ENCODE measurements at places on chromosomes 11 and 22.
A peak's percentile ranks its signal among the peaks of the same experiment; 100 is the strongest.

DNA sequence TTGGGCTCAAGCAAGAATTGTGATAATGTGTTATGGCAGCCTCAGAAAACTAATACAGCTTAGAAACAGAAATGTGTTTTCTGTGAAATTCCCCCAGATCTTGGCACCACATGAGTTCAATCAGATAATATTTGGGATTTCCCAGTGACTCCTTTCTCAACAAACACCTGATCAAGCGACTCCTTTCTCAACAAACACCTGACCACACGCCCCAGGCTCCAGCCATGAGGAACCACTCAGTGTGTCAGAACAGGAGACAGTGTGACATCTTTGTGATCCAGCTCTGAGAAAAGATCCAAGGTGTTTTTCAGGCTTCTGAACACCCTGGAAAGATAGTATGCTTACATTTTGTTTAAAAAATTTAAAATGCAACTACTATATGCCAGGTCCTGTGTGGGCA, 1.9 kb upstream of the UVRAG start:
- no peak for DNase-seq

- DNase-seq: no peak
These were observed 142.7 kb downstream of the WNT7B start for GRCh38 chr22:45834241-45834640.

GRCh38 chr11:15555161-15555560, 440.4 kb downstream of the INSC start:
- no peak for DNase-seq

DNA sequence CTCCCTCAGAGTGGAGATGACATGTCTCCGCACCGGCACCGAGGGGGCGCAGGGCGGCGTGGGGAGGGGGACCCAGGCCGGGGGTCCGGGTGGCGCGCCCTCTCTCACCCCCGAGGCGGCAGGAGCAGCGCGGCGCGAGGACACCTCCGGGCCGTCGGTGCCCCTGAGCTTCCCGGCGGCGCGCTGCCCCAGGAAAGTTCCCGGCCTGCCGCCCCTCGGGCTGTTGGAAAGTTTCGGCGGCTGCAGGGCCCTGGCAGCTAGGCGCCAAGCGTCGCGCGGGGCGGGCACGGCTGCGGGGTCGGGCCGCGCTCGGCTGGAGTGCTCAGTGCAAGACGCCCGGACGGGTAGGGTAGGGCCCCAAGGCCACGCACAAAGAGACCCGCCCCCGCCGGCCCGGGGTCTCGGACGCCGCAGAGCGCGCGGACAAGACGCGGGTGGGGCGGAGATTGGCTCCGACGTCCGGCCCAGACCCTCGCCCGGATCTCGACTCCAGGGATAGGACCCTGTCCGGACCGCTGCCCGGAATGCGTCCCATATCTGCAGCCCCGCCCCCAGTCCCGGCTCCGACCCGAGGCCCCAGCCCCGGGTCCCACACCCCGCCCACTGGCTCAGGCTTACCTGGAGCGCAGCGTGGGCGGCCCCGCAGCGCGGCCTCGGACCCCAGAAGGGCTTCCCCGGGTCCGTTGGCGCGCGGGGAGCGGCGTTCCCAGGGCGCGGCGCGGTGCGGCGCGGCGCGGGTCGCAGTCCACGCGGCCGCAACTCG, 471 bp downstream of the ARVCF start:
- DNase-seq: no peak

DNA sequence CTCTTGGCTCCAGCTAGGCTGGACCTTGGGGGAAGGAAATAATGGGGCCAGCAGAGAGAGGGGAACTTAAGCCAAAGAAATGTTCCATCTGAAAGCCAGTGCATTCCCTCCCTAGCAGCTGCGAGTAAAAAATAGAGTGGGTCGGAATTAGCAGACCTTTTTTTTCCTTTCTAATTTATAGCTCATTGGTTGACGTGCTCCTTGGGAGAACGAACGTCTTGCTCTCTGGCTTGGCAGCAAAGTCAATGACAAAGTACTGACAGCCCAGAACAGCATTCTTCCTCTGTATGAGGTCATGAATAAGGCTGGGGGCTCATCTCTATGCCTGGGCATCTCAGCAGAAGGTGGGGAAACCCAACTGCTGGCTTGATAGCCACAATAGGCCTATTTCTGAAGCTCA, 65.0 kb downstream of the SEZ6L start:
- DNase-seq: no peak

- DNase-seq: no peak
These were observed 1005.1 kb downstream of the BRD1 start for GRCh38 chr22:48822278-48823233.

DNA sequence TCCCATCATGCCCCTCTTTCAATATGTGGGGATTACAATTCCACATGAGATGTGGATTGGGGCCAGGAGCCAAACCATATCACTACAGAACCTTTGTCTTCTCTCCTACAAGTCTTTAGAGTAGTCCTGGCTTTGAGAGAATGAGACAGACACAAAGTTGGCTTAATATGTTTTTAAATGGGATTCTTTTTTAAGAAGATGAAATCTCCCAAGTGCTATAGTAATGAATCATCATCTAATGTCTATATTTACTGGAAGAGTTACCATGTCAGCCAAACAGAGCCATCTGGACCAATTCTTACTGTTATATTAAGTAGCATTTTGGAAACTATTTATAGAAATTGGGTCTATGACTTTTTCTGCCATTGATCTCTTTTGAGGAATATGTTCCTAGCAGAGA, 38.1 kb upstream of the CARD18 start:
- DNase-seq: no peak

GRCh38 chr11:104051778-104052177, 15.3 kb downstream of the DDI1 start:
- DNase-seq: no peak

- no peak for DNase-seq
These were observed 156.4 kb downstream of the ATG16L2 start for GRCh38 chr11:72970557-72971118.

- DNase-seq: no peak
These were observed 26.9 kb downstream of the MRPL16 start for GRCh38 chr11:59783632-59784090.

DNA sequence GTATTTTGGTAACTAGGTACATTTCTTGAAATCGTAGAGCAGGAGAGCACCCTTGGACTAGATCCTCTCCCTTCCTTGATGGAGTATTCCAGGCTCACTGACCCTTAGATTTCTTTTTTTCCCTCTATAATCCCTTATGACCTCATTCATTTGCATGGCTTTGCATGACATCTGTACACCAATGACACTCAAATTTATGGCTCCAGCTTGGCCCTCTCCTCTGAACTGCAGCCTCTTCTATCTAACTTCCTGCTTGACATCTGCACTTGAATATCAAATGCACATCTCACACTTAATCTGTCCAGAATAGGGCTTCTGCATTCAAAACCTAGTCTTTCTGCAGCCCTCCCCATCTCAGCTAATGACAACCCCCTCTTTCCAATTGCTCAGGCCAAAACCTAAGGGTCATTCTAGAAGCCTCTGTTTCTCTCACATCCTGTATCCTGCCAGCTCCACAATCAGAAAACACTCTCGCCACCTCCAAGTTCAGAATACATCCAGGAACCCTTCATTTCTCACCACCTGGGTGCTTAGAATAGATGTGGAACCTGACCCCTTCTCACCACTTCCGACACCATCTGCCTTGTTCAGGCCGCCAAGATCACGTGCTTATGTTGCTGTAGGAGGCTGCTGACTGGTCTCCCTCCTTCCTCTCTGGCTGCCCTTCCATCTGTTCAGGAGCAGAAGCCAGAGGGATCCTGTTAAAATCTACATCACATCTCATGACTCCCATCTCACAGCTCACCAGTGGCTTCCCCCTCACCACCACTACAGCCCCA, 138.9 kb upstream of the MTNR1B start:
- peak; percentile 87 for DNase-seq

GRCh38 chr22:45166932-45167331, 3.2 kb downstream of the NUP50 start:
- no peak for DNase-seq

GRCh38 chr22:17903564-17904295, 120.6 kb downstream of the MICAL3 start:
- DNase-seq: no peak

DNA sequence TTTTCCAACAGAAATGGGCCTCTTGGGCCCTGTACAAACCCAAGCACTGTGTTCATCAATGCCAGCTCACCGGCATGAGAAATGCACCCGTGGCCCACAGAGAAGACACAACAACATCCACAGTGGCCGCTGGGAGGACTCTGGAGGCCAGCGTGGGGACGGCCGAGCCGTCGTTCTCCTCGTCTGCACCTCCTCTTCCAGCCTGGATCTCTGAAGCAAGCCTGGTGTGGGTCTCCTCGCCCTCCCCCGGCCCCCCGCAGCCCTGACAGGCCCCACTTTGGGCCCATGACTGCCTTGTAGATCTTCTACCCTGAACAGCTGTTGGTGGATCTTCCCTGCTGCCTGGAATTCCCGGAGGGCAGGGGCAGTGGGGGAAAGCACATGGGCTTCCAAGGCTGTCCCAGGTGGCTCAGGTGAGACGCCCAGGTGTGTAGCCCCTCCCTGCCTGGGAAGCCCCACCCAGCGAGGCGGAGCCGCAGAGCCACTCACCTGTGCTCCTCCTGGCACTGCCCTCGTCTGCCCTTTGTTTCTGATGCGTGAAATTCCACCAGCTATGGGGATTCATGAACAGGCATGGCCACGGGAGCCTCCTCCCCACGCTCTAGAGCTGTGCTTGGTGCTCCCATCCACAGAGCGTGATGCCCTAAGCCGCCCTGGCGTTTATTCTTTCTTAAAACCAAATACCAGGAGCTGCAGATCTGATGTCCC, 225.9 kb downstream of the BRD1 start:
- DNase-seq: no peak

DNA sequence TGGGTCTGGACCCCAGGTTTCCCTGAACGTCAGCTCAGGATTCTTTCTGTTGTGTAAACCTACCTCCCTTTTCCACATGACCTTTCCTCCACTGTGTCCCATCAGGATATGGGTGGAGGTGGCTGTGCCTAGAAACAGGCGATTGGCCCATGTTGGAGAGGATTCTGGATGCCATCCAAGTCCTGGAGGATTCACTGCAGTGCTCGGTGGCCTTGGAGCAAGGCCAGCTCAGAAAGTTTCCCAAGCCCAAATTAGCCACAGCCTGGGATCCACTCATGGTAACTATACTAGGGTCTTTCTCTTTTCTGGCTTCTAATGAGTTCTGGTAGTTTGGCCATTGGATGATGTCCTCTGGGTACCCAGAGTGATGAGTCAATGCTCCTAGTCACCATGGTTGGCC, 141.6 kb downstream of the SNX19 start:
- DNase-seq: no peak

- no peak for DNase-seq
These were observed 50.3 kb downstream of the CELSR1 start for GRCh38 chr22:46486996-46487717.

GRCh38 chr11:3700910-3701309, 29.7 kb upstream of the CHRNA10 start:
- no peak for DNase-seq

GRCh38 chr11:43555816-43556611, 124.5 kb upstream of the HSD17B12 start:
- no peak for DNase-seq

- no peak for DNase-seq
These were observed 521.0 kb downstream of the ETS1 start for GRCh38 chr11:128066399-128066798.

- no peak for DNase-seq
These were observed 2.8 kb downstream of the NHERF4 start for GRCh38 chr11:119188067-119188466.

- no peak for DNase-seq
These were observed 60.0 kb downstream of the BTG4 start for GRCh38 chr11:111452146-111452545.

- no peak for DNase-seq
These were observed 67.9 kb downstream of the PIWIL4 start for GRCh38 chr11:94635072-94635471.

DNA sequence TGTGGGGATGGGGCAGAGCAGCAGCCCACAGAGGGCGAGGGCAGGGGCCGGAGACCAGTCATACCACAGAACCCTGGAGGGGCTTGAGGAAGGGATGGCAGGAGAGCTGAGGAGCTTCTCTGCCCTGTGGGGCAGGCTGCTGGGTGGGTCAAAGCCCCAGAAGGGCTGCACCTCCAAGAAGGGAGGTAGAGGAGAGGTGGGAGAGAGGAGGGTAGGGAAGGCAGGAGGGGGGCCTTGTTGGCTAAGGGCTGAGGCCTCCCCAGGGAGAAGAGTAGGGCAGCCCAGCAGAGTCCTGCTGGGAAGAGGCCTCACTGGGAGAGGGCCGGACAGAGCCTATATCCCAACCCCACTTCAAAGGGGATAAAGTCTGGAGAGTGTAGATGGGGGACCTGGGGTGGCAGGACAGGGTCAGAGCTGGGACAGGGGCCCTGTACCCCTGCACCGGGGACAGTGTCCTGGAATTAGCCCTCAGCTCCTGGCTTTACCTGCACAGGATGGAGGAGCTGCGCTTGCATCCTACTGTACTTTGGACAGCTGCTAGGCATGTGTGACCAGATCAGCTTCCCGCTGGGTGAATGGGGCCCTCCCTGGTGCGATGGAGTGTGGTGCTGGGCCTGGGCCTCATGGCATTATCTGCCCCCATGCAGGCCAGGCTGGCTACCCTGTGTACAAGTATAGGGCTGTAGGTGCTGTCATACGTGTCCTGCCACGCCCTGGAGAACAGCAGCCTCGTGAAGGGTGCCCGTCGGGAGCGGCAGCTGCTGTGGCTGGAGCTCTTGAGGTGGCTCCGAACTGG, 7.3 kb downstream of the DGCR6L start:
- DNase-seq: no peak

DNA sequence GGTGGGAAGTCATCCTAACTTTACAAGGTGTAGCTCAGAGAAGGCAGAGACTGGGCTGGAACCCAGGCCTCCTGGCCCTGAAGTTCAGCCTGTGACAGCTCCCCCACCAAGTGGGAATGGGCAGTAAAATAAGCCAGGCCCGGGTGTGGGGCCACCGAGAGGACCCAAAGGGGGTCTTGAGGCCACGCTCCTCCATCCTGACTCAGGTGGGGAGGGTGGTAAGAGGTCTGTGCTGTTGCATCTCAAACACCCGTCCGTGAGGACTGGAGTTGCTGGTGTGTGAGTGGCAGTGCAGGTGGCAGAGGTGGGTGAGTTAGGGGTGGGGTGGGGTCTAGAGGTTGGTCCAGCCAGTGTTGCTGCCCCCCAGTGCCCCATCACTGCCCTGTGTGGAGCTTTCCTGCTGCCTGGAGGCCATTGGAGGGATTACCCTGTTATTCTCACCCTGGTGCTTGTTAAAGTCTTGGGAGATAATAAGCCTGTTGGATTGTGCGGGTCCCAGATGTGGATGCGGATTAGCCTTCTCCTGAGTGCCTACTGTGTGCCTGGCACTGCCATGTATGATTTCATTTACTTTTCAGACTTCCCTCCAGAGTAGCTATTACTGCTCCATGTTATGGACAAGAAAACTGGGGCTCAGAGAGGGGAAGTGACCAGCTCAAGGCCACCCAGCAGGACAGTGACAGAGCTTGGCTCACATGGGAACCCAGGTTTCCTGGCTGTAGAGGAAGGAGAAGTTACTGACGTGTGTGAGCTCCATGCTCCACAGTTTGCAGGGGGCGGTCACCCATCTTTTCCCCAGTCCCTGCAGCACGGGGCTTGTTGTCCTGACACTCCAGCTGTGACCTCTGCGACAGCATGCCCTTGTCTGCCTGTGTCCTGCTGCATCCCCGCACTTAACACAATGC, 12.9 kb downstream of the SERPINH1 start:
- DNase-seq: no peak
